Uterus (tissue), 4 donors: ENCODE measurements at places on chromosomes 11 and 22. TPM values are rescaled to one million over a fixed set of nuclear protein-coding genes. Genes with fewer than 3 reads are reported as not detected.

Gene SCGB1A1
- total RNA-seq, result not detected

Gene DDT
- 26.5 TPM for total RNA-seq

Gene CD82
- total RNA-seq, result 24.3 TPM

Gene ARVCF
- total RNA-seq, result 2.8 TPM

Gene KAT5
- total RNA-seq, result 112 TPM

Gene MIAT
- 5.3 TPM for total RNA-seq

Gene P2RX6
- not detected for total RNA-seq

Gene MIOX
- not detected for total RNA-seq

Gene OR56A1
- not detected for total RNA-seq

Gene PATE4
- not detected for total RNA-seq

Gene SPDYC
- not detected for total RNA-seq

Gene RAB3IL1
- 60.3 TPM for total RNA-seq

GRCh38 chr11:117866526-117866925, 9.9 kb downstream of the FXYD6 start:
- DNase-seq, result no peak
- no peaks in the 10 kb centered on the region for H3K36me3 ChIP-seq
- no peaks in the 10 kb centered on the region for H3K27me3 ChIP-seq
- H3K4me3 ChIP-seq, result no peak overlapping the region
- H3K27ac ChIP-seq, result peak overlapping the region; percentile 89

DNA sequence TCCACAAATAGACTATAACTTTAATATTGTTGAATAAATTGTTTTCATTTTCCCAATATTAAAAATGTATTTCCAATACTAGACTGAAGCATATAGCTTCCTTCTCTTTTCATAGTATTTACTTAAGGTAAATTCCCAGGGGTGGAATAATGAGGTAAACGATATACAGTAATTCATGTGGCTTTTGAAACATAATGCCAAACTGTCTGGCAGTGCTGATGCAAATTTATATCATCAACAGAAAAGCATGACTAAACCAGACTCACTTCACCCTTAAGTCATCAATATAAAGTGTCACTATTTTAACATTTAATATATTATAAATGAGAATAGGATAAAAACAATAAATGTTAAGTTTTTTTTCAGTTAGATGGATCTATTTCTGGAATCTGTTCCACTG, 13.6 kb downstream of the C2CD3 start:
- no peaks in the 10 kb centered on the region for H3K4me1 ChIP-seq
- H3K27me3 ChIP-seq, result no peaks in the 10 kb centered on the region
- no peak overlapping the region for H3K4me3 ChIP-seq

DNA sequence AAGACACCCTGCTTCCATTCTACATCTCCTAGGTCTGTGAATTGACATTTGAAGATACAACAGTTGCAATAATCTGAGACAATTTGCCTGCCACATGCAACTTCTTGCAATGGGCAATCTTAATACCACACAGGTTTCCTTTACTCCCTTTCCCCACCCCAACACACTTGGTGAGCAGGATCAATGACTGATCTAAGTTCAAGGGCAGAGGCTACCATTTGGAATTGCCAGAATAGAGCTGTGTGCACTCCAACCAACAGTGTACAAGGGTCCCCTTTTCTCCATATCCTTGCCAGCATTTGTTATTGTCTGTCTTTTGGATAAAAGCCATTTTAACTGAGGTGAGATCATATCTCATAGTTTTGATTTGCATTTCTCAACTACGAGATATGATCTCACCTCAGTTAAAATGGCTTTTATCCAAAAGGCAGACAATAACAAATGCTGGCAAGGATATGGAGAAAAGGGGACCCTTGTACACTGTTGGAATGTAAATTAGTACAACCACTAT, 2.9 kb upstream of the NNMT start:
- H3K27ac ChIP-seq, result peak overlapping the region; percentile 96
- H3K36me3 ChIP-seq, result no peaks in the 10 kb centered on the region
- peaks cover 7% of the 10 kb centered on the region for H3K4me1 ChIP-seq
- no peaks in the 10 kb centered on the region for H3K27me3 ChIP-seq
- no peak overlapping the region for H3K4me3 ChIP-seq
- no peak for DNase-seq

DNA sequence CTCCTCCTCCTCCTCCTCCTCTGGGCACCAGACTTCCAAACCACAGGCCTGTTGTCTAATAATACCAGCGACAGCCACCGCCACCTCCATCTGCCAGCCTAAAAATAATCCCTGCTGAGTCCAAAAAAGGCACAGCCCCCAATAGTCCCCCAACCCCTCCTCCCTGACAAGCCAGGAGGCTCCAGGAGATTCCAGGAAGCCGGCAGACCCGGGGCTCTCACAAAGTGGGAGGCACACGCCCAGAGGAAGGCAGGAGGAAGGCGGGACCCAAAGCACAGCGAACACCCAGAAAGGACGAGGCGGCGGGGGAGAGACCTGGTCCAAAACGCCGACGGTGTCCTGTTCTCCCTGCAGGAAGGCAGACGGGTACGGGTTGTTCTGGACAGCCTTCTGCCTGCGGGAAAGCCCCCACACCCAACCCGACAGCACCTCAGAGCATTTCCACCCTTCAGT, 5.9 kb downstream of the IGSF9B start:
- peaks cover 12% of the 10 kb centered on the region for H3K4me1 ChIP-seq
- H3K36me3 ChIP-seq, result no peaks in the 10 kb centered on the region
- H3K27me3 ChIP-seq, result no peaks in the 10 kb centered on the region
- peak overlapping the region; percentile 63 for H3K27ac ChIP-seq
- DNase-seq, result no peak

DNA sequence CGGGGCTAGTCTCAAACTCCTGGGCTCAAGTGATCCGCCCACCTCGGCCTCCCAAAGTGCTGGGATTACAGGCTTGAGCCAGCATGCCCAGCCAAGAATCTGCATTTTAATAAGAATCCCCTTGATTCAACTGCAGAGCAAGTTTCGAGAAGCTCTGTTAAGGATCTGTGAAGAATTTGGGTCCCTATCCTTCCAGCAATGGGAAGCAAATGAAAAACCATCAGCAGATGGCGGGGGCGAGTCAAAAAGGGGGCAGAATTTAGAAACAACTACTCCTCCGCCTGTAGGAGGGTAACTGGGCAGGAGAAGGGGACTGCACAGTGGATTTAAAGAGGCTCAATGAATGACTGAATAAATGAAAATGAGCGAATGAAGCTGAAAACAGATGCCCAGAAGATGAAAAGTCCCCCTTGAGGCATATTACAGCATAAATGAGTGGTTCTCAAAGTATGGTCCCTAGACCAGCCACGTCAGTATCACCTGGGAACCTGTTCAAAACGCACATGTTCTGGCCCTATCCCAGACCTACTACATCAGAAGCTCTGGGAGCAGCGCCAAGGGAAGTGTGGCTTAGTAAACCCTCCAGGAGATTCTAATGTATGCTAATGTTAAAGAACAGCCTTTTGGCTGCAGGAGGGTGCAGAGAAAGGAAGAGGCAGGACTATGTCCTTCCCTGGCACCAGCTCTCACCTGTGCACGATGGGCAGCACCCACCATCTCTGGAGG, 15.0 kb downstream of the VWCE start:
- H3K27ac ChIP-seq, result no peak overlapping the region
- DNase-seq, result no peak
- no peaks in the 10 kb centered on the region for H3K27me3 ChIP-seq
- no peaks in the 10 kb centered on the region for H3K4me1 ChIP-seq

DNA sequence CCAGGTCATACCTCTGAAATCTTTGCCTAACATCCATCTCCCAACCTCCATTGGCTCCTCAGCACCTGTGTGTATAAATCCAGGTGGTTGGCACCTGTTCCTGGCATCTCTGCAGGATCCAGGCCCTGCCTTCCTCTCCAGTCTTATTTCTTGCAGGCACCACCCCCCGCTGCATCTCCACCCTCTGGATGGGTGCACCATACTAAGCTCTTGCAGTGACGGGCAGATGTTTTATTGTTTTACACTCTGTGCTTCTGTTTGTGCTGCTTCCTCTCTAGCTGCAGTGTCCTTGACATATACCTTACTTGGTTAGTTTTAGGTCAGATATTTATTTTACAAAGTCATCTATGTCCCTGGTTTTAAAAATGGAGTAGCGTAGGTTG, 102.6 kb downstream of the TBC1D22A start:
- H3K27me3 ChIP-seq, result no peaks in the 10 kb centered on the region
- no peak for DNase-seq
- no peaks in the 10 kb centered on the region for H3K4me1 ChIP-seq
- no peak overlapping the region for H3K27ac ChIP-seq

DNA sequence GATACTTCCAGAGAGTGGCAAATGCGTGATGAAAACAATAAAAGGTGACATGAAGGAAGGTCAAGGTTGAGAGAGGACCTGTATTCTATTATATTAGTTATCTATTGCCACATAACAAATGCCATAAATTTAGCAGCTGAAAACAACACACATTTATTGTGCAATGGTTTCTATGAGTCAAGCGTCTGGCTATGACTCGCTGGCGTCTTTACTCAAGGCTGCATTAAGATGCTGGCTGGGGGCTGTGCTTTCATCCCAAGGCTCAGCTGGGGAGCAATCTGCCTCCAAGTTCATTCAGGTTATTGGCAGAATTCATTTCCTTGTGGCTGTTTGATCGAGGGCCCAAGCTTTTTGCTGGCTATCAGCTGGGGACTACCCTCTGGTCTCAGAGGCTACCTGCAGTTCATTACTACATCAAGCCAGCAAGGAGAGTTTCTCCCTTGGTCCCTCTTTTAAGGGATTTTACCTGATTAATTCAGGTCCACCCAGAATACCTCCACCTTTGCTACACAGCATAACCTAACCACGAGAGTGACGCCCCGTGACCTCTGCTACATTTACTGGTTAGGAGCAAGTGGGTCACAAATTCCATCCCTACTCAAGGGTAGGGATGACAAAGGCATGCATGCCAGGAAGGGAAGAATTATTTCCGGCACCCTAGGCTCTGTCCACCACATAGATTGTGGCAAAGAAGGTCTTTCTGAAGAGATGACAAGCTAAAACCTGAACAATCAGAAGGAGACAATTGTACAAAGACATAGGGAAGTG, 549.1 kb downstream of the MN1 start:
- H3K27ac ChIP-seq, result no peak overlapping the region
- no peaks in the 10 kb centered on the region for H3K27me3 ChIP-seq
- peaks cover 4% of the 10 kb centered on the region for H3K4me1 ChIP-seq
- no peaks in the 10 kb centered on the region for H3K36me3 ChIP-seq
- DNase-seq, result peak; percentile 67
- no peak overlapping the region for H3K4me3 ChIP-seq

DNA sequence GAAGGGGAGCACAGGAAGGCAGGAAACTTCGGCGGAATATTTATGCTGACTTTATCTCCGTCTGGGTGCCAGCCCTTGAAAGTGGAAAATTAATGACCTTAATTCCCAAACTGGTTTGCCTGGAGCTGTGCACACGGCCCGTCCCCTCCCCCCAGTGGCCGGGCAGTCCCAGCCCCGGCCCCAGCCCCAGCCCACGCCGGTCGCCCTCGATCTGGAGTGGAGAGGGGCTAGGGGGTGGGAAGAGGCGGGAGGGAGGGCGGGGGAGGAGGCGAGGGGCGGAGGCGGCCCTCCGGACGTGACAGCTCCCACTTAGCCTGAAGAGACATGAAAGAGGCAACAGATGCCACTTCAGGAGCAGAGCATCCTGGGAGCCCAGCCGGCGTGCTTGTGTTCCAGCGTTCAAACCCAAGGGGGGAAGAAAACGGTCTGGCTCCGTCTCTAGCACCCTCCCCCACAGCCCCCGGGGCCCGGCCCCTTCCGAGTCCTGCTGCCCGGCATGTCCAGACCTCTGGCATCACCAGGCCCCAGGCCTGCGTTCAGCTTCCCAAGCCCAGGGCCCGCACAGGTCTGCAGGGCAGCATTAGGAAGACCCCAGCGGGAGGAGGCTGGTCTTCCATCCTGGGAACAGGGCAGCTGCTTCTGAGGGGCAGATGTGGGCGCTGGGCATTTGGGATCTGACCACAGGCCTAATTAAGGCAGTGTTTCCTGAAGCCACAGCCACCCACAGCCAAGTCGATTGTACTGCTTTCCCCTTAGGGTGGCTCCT, 20.0 kb upstream of the LMO1 start:
- no peaks in the 10 kb centered on the region for H3K27me3 ChIP-seq
- DNase-seq, result no peak
- H3K4me3 ChIP-seq, result peak overlapping the region; percentile 22
- H3K4me1 ChIP-seq, result no peaks in the 10 kb centered on the region
- H3K27ac ChIP-seq, result no peak overlapping the region

DNA sequence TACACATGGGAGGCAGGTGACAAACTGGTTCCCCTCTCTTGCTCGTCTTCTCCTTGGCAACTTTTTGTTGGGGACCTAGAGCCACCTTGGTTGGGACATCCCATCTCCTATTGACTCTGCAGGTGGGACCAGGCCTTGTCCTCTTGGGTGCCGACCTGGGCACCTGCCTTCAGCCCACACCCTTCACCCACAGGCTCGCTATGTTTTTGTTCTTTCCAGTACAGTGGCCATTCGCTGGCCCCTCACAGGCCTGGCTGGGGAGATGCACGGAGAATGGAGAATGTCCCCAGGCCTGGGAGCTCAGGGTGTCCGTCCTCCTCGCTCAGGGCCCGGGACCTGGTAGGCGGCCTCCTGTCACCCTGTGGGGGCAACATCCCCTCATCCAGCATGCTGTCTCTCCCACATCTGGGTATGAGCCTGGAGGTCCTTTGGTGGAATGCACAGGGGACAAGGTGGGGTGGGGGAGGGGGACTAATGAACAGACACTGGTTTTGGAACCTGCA, 14.9 kb upstream of the OMP start:
- no peak for DNase-seq
- H3K36me3 ChIP-seq, result no peaks in the 10 kb centered on the region
- H3K4me3 ChIP-seq, result no peak overlapping the region
- H3K4me1 ChIP-seq, result no peaks in the 10 kb centered on the region

GRCh38 chr11:94062360-94062759, 41.2 kb downstream of the HEPHL1 start:
- DNase-seq, result no peak
- H3K27me3 ChIP-seq, result no peaks in the 10 kb centered on the region
- no peak overlapping the region for H3K4me3 ChIP-seq
- H3K4me1 ChIP-seq, result no peaks in the 10 kb centered on the region
- no peak overlapping the region for H3K27ac ChIP-seq
- H3K36me3 ChIP-seq, result no peaks in the 10 kb centered on the region

DNA sequence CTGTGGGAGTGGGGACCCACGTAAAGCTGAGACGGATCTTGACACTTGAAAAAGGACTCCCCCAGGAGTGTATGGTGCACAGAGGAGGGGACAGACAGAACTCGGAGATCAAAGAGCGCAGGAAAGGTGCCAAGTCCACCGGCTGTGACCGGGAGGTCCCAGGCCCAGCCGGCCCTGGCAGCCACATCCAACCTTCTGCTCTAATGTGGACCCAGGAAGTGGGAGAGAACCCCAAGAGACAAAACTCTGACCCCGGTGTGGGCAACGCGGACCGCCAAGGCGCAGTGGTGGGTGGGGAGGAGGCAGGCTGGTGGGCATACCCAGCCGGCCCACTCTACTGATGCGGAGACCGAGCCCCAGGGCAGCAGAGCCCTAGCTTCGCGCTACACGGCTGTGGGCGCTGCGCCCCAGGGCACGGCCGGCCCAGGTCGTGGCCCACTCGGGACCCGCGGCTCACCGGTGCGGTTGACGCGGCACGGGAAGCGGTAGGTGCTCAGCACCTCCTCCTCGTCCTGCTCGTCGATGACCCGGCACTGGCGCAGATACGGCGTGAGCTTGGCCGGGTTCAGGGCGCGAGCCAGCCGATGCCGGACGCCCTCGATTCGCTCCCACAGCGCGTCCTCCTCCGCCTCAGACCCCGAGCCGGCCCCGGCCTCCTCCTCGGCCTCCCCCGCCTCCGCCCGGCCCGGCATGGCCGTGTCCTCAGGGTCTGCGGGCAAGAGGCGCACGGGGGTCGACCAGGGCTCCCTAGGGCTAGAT, 527 bp downstream of the CARD10 start:
- peaks cover 18% of the 10 kb centered on the region for H3K4me1 ChIP-seq
- H3K4me3 ChIP-seq, result peak overlapping the region; percentile 31
- H3K27ac ChIP-seq, result peak overlapping the region; percentile 53
- H3K36me3 ChIP-seq, result no peaks in the 10 kb centered on the region
